ENCODE measurements at places on chromosomes 12 and 14.

DNA sequence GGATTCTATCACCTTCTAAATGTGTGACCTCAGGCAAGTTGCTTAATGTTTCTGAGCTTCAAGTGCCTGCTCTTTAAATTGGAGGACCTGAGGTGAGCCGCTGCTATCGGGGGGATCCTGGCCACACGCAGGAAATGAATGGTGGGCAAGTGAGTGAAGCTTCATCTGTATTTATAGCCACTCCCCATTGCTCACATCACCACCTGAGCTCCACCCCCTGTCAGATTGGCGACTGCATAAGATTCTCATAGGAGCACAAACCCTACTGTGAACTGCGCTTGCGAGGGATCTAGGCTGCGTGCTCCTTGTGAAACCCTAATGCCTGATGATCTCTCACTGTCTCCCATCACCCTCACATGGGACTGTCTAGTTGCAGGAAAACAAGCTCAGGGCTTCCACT, 158.6 kb upstream of the CCND2 start:
- no peak for DNase-seq

DNA sequence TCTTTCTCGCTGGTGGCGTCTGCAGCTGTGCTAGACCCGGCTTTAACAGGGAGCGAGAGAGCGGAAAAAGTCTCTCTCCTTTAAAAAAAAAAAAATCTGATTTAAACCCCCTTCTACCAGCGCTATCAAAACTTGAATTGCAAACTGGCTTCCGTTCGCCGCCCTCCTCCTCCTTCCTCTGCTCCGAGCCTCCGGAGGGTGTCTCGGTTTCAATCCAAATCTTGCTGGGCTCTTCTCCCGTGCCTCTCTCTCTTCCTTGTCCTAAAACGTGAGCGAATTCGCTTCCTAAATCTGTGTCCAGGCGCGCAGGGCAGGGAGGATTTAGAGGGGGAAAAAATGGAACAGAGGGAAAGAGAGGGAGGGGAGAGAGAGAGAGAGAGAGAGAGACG, 272 bp downstream of the TBX3 start:
- DNase-seq: no peak

DNA sequence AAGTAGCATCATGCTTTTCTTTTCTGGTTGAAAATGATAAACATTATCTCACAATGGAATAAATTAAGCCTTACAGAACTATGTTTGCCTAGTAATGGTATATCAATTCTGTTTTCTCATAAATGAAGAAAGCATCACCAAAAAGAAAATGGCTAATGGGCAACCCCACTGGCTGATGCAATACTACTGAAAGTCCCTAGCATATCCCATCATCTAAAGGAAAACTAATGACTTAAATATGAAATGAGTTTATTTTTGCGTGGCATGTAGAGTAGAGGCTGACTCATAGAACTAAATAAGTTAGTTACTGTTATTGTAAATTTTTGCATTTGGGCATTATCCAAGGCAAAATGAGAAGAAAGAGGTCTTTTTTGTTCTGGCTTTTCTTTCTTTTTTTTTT, 1156.3 kb upstream of the SEL1L start:
- DNase-seq: peak; percentile 49

DNA sequence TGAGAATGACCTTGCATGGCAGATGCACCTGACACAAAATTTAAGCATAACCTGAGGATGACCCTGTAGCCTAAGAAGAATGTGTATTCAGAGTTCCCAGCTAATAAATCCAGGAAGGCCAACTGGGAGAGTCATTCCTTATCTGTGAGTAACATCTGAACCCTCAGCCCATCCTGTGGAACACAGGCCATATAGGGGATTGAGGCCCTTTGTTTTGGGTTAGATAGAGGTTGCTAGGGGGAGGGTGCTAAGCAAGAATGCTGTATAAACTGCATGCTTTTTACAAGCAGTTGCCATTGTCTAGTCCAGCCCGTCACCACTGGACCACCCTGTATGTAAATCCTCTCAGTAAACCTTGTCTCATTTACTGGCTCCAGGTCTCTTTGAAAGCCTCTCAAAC, 77.0 kb downstream of the BICD1 start:
- DNase-seq: no peak

- no peak for DNase-seq
Measured at GRCh38 chr14:64541261-64541971, 875 bp downstream of the HSPA2 start.

DNA sequence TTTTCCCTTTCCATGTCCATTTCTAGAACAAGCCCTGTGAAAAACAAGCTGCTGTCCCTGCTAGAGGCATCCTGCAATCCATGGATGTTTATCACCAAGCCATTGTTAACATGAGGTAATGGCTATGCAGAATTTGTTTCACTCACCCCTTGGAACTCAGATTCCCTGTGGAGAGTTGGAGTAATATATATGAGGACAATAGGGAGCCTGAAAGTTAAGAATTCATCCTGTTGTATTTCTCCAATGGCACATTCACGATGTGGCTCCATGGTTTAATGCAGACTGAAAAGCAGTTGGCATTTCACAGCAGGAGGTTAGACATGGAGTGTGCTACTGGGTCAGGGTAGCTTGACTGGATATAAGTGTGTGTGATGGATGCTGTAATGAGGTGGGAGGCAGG, 32.4 kb downstream of the GPR65 start:
- no peak for DNase-seq
